ENCODE measurements at places on chromosomes 6 and 20. TPM values are rescaled to one million over a fixed set of nuclear protein-coding genes. Genes with fewer than 3 reads are reported as not detected.

- no peak for DNase-seq
Observed at GRCh38 chr6:55320696-55321086, 6.6 kb upstream of the GFRAL start.

- no peak for DNase-seq
Observed at GRCh38 chr20:41030531-41031242, 2.1 kb downstream of the TOP1 start.

DNA sequence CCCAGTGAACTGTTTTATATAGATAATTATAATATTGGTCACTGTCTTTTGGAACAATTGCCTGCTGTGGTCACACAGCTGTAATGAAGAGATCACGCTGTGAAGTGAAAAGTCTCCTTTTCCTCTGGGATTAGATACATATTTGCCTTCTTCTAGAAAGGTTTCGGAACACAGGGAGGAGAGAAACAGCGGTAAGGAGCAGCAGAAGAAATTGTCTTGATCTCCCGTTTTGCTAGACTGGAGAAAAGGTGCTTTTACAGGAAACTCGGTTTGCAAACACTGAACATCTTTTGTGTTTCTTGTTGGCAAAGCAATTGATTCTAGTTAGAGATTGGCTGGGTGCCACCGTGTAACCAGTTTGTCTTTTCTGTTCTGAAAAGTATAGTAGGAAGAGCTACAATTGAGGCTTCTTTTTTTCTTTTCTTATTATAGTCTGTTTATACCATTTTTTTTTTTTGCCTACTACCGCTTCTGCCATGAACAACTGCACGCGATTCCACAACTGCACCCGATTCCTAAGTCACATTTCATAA, 404.1 kb upstream of the ID4 start:
- DNase-seq: no peak

SLC17A1 gene
- not detected for total RNA-seq

DNA sequence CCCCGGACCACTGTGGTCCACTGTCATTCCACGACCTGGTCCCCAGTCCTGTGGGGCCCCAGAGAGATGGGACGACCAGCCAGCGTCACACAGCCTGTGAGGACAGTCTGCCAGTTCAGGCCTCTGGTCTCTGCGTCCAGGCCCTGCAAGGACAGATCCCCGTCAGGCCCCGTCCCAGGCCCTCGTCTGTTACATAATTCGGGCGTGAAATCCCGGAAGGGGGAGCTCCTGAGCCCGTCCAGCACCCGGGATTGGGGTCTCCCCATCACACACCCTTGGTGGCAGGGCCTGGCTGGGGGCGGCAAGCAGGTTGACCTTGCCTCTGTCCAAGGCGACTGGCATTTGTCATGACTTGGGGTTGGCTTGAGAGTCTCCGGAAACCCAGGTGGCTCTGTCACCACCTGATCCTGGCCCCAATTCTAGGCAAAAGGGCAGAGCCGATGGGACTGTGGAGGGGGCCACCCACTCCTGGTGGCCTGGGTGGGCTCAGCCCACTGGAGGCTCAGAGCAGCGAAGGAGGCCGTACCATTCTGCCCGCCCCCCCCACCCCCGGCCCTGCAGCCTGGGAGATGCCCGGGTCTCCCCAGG, 73.8 kb upstream of the GATA5 start:
- DNase-seq: no peak

DNA sequence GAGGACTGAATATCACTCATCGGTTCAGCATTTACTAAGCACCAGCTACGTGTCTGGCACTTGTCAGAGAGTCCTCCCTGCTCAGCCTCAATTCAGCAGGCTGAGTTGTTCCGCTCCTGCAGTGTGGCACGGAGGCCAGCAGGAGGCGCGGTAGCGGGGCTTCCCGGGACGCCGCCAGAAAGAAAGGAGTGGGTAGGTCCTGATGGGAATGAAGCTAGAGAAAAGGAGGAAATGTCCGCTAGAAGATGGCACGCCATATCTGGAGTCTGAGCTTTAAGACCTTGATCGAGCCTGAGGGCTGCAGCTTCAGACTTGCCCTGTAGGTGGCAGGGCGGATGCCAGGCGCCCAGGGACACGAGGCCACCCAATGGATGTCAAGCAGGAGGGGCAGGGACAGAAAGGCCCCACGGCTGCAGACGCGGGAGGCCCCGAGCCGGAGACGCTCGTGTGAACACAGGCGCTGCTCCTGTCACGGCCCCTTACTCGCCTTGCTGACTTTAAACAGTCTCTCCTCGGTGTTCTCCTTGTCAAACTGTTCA, 18.7 kb downstream of the SERPINB6 start:
- peak; percentile 59 for DNase-seq

DNA sequence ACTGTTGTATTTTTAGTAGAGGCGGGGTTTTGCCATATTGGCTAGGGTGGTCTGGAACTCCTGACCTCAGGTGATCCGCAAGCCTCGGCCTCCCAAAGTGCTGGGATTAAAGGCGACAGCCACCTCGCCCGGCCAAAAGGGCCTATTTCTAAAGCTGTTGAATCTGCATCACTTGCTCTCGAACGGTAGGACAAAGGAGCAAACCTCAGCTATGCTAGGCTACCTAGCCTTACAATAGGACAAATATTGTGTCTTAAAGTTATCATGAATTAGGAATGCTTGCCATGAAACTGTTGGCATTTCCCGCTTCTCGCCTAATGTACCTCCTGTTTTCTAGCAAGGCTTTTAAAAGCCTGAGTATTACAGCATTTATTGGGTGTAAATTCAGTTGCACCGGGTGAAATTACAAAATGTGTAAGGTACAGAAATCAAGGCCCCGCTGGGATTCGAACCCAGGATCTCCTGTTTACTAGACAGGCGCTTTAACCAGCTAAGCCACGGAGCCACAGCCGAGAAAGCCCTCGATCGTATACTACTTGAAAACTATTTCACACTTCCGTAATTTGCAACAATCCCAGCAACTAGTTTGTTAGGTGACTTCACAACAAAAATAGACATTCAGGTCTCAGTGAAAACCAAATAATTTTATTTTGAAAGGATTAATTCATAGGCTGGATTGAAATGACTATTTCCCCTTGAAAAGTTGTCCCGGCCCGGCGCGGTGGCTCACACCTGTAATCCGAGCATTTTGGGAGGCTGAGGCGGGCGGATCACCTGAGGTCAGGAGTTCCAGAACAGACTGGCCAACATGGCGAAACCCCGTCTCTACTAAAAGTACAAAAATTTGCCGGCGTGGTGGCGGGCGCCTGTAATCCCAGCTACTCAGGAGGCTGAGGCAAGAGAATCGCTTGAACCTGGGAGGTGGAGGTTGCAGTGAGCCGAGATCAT, 211.6 kb upstream of the ZNF184 start:
- DNase-seq: peak; percentile 82

DNA sequence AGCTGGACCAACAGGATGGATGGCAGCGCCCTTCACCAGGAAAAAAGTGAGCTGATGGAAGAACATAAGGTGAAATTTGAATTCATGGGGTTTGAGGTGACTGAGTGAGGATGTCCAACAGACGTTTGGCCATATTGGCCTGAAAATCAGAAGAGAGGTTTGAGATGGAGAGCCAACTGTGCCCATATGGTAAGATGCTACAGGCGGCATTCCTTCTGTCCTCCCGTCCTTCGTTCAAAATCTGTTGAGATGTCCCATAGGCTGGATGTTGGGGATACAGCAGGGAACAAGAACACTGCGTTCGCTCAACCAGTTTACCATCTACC, 468 bp upstream of the CMTR1 start:
- DNase-seq: peak; percentile 43

DNA sequence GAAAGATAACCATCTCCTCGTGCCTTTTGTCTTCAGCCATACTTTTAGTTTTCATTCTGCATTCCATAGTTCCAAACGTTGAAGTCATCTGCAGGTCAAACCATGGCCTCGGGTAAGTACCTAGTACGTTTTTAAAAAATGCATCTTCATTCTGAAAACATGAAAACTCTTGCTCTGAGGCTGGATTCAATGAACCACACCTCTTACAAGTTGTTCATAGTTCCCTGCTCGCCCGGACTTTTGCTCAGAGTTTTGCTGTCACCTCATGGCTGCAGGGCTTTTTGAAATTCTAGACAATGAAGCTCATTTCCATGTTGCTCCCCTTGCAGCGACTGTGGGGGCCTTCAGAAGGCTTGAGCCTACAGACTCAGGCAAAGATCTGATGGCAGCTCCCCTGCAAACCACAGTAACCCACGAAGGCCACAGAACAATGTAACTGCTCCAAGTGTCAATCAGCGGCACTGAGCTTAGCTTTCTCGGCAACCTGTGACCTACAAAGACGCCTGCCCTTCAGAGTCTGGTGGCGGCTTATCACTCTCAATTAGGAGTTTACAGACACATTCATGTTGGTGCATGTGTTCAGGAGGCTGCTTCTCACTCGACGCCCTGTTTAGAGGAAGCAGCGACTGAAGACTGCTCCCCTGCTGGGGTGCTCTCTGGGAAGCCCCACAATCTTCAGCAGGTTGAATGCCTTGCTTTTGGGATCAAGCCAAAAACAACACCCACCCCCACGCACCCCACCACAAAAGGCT, 61.2 kb downstream of the FOXC1 start:
- no peak for DNase-seq

DNA sequence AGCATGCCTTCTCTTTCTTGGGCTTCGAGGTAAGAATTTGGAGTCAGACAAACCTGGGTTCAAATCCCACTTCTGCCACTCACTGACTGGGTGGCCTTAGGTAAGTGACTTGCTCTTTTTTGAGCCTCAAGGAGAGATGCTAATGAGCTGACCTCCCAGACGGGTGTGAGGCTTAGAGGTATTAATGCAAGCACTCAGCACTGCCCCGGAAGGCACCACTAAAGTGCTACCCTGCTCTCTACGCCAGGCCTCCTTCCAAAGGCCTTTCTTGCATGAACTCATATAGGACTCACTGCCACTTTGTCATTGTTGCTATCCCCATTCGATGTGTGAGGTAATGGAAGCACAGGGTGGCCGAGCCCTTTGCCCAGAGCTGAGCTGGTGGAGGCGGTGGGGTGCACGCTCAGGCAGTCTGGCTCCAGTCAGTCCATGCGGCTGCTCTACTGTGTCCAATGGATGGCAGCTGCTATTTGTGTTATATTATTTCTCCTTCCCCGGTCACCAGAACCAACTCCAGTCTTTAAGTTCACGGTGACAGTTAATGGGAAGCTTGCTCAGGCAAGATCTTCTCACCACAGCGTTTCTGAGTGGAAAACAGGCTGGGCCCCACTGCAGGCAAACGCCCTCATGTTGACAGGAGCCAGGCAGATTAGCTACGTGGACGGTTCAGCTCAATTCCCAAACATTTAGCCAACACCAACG, 55.2 kb upstream of the MLN start:
- no peak for DNase-seq

NKAIN2 gene
- not detected for total RNA-seq

- no peak for DNase-seq
Observed at GRCh38 chr20:50859161-50859560, 64.3 kb downstream of the BCAS4 start.

DNA sequence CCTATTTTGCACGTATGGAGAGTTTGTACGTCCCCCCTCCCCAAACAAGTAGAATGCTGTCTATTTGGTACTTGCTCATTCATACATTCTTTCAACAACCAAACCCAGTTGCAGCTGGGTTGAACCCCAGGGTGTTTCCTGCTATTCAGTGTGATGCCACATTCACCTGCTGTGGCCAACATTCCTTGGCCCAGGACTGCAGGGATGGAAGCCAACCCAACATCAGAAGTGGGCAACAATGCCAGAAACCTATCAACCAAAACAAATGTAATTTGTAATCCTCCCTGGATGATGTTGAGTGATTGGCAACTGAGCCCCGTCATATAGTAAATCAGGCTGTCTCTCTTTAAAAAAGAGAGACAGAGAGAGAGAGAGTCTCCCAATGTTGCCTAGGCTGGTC, 8.9 kb downstream of the NT5E start:
- no peak for DNase-seq

All from activated CD8-positive, alpha-beta memory T cell treated with anti-CD3 and anti-CD28 coated beads, Interleukin-2, amount 10 ng/mL, durations not matched to agents 7 days and 5 days (primary cell).